ENCODE measurements at places on chromosomes 11 and 22.

- no peak for DNase-seq
These were observed 9.8 kb downstream of the FAM111A start for GRCh38 chr11:59152312-59152951.

DNA sequence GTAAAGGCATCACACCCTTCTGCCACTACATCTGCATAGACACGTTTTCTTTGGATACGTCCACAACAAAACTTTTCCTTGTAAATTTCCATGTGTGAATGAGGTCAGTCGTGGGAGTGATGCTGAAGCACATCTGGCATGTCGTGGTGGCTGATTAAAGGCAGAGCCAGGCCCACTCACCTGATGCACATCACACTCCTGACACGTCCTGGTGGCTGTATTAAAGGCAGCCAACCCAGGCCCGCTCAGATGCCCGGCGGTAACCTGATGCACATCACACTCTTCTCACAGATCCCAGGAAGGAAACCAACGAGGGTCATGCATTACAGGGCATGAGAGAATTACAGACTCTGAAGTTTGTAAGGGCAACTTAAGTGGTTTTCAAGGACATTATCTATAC lies 321.6 kb upstream of the B3GAT1 start:
- no peak for DNase-seq

DNA sequence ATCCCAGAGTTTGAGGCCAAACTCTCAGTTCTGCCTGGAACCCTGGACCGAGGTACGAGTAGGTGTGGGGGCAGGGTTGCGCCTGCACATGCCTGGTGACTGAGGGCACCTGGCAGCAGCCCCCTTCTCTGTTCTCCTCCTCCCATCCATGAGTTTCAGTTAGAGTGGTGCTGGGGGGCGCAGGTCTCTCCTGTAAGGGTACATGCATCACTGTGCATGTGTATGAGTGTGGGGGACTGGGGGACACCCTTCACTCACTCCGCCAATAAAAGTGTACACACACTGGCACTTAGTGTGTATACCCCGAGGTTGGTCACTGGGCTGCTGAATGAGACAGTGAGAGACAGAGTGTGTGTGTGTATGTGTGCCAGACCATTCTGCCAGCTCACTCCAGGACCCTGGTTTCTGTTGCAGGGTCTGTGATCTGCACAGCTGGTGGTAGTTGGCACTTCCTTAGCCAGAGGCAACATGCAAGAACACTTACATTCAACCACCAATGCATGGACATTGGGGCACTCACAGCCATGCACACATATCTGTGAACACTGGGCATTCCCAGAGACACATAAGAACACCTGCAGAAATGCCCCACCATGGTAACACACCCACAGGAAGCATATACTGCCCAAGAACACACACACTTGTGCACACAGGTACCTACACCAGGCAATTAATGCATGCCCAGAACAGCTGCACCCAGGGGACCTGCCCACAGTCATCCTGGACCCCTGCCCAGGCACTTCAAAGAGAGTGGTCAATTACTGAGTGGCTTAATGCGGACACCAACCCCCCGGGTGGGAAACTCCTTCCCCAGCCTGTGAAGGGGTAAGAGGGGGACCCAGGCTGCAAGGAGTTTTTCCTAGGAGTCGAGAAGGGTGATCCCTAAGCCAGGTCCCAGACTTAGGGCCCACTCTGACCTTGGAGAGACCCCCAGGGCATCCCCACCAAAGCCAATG lies 1.2 kb upstream of the NRXN2 start:
- no peak for DNase-seq

DNA sequence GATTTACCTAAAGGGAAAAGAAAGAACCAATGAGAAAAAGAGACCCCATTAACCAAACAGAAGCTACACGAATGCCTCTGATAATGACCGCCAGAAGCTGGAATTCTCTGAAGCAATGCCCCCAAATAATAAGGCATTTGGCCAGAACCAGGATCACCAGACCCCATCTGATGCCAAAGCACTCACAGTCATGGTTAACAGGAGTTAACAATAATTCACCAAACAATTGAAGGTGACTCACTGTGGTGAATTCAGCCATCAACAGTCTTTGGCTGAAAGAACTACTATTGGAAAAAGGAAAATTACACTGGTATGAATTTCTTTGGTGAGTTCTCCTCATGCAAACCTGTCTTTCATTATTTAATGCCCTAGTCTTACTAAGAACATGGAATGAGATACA lies 21.9 kb upstream of the NFRKB start:
- no peak for DNase-seq

- no peak for DNase-seq
These were observed 8.3 kb upstream of the UBQLNL start for GRCh38 chr11:5524756-5525155.
